ENCODE measurements at places on chromosomes 16 and 17. TPM values are rescaled to one million over a fixed set of nuclear protein-coding genes. Genes with fewer than 3 reads are reported as not detected.

Gene HAS3
- 0.42 TPM for total RNA-seq

Gene EFNB3
- 0.34 TPM for total RNA-seq

Gene DLX4
- total RNA-seq: not detected

Gene TNFRSF13B
- total RNA-seq: not detected

Gene PHKB
- total RNA-seq: 46.3 TPM

Gene SLFN12
- total RNA-seq: 6.6 TPM

Gene CDK12
- total RNA-seq: 28.2 TPM

Gene OTOA
- total RNA-seq: 0.11 TPM

- DNase-seq: no peak
These were observed 73.3 kb downstream of the IRX5 start for GRCh38 chr16:55003916-55004315.

- no peak for DNase-seq
These were observed 36.2 kb upstream of the GAN start for GRCh38 chr16:81278526-81278925.

DNA sequence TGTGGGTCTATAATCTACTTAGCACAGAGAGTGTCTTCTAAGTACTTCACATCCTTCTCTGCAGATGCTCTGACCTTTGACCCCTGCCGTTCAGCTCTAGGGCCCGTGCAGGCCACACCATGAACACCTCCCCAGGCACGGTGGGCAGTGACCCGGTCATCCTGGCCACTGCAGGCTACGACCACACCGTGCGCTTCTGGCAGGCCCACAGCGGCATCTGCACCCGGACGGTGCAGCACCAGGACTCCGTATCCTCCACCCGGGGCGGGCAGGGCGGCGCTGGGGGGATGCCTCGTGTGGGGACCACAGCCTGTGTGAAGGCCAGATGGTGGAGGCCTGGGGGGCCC is 686 bp downstream of the MLST8 start:
- no peak for DNase-seq

DNA sequence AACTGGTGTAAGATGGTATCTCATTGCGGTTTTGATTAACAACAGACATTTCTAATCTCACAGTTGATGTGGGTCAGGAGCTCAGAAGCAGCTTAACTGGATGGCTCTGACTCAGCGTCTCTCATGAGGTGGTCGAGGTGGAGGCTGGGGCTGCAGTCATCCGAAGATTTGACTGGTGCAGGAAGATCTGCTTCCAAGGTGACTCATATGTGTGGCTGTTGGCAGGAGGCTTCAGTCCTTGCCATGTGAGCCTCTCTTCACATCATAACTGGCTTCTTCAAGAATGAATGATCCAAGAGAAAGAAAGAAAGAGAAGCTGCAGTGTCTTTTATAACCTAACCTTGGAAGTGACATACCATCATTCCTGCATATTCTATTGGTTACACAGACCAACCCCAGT is 376.1 kb downstream of the SEC14L1 start:
- no peak for DNase-seq

- no peak for DNase-seq
These were observed 266.1 kb upstream of the DYNLRB2 start for GRCh38 chr16:80274576-80275191.

DNA sequence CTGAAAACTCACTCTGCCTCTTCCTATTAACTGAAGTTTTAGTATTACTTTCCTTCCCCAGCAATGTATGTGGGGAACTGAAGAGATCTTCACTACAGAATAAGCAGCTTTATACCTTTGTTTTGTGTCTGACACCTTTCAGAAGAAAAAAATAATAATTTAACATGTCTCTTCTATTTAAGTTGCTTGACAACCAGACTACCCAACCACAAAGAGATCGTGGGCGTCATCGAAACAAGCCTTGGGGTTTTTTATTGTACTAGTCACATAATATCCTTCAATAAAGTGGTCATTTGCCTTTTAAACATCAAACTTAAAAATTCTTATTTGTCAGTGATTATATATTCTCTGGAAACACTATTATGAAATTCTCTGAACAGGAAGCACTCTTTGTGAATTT is 123.7 kb downstream of the CHD9NB start:
- no peak for DNase-seq

GRCh38 chr17:63382826-63383225 is 63.3 kb downstream of the CYB561 start:
- no peak for DNase-seq

DNA sequence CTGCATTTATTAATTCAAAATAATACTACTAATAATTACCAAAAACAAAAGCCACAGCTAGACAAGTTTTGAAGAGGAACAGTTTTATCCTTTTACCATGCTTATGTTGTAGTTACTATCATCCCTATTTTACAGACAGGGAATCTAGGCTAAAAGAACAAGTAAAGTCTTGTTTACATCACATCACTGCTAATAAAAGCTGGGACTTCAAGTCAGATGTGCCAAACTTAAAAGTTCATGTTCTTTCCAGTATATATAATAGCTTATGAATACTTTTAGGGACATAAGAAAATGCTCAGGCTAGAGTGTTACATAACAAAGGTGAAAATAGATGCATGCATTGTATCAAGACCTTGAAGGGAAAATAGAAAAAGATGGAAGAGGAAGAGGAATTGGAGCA is 234.2 kb downstream of the CDH11 start:
- no peak for DNase-seq

DNA sequence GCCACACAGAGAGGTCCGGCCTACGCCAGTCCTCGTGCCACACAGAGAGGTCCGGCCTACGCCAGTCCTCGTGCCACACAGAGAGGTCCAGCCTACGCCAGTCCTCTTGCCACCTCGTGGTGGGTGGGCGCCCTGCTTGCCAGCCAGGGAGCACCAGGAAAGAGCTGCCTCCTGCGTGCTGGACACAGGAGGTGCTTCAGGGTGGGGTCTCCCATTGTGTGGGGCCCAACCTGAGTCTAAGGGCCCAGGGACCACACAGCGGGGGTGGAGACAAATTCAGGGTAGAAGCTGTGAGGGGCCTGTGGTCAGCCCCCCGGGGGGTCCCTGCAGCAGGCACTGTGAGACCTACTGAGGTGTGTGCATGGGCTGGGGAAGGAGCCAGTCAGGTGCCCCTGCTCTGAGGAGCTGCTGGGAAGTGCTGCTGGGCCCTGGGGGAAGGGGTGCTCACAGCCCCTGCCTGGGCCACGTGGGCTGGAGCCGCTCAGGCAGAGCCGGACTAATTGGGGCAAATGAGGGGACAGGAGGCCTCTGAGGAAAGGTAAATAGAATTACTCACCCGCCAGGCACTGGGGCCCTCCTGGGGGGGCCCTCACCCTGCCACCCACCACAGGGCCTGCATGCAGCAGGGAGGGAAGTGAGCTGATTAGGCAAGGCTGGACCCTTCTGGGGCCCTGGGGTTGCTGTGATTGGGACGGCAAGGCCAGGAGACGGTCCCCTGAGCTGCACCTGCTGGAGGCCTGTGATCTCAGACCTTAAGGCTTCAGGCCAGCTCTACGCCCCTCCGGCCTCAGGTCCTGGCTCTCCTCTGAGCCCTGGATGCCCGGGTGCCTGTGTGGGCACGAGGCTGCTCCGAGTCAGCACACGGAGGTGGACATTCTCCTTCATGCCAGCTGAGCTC is 11.0 kb downstream of the GCGR start:
- DNase-seq: no peak

- DNase-seq: no peak
These were observed 779 bp upstream of the CCDC102A start for GRCh38 chr16:57537194-57537505.

- DNase-seq: no peak
These were observed 181.6 kb downstream of the RAB11FIP4 start for GRCh38 chr17:31573047-31573446.

- DNase-seq: no peak
These were observed 11.9 kb upstream of the CYTH1 start for GRCh38 chr17:78793968-78794367.

DNA sequence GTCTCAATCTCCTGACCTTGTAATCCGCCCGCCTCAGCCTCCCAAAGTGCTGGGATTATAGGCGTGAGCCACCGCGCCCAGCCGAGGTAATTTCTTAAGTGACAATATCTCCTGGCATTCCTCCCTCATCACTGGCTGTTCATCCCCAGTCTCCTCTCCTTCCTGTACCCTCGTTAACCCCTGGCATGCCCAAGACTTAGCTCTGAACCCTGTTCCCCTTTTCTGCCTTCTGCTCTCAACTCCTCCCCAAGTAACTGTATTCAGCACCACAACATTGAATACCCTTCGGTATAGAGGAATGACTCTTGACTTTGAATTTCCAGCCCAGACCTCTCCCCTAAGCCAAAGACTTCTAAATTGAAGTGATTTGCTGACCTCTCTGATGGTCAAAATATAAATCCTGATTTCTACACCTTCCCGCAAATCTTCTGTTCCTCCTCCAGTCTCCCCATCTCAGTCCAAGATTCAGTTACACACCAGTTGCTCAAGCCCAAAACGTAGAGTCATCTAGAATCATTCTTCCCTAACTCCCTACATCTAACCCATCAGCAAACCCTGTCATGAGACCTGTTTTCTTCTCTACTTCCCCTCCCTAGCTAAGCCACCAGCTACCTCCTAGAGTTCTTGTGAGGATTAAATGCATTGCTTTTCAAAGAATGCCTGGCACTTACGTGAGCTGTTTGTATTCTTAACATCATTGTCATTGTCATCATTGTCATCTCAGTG is 14.8 kb downstream of the PMP22 start:
- peak; percentile 42 for DNase-seq

DNA sequence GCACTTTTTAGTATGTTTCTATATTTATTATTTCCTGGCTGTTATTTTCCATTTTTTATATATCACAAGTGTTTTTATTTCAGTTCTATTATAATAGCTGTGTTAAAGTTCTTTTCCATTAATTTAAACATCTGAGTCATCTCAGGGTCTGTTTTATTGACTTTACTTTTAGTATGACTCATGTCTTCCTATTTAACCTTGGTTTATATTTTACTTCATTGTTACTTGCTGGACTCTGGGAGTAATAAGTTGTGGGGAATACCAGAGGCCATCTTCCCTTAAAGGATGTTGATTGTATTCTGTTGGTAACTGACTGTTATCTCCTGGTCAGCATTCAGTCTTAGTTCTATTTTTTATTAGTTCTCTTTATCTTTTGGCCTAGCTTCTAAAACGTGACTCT is 1508.2 kb downstream of the CDH11 start:
- DNase-seq: no peak

- DNase-seq: no peak
These were observed 254.3 kb upstream of the TNRC6C start for GRCh38 chr17:77704048-77704815.

GRCh38 chr16:64823481-64824075 is 298.3 kb downstream of the CDH11 start:
- DNase-seq: no peak

Data from esophagus muscularis mucosa (tissue), 4 donors.